ENCODE measurements at places on chromosomes 3 and 15. TPM values are rescaled to one million over a fixed set of nuclear protein-coding genes. Genes with fewer than 3 reads are reported as not detected.

Gene TMEM266
- total RNA-seq: not detected

Gene ADPRH
- total RNA-seq: 1.5 TPM

Gene C3orf85
- total RNA-seq: not detected

Gene NPAP1
- not detected for total RNA-seq

Gene OGG1
- 26.8 TPM for total RNA-seq

Gene SST
- not detected for total RNA-seq

Gene MB21D2
- total RNA-seq: 9.2 TPM

Gene GUCA1C
- total RNA-seq: not detected

Gene SNTN
- total RNA-seq: not detected

Gene GNAI2
- total RNA-seq: 228 TPM

Gene XCR1
- not detected for total RNA-seq

Gene SLC22A13
- not detected for total RNA-seq

Gene RARRES1
- not detected for total RNA-seq

Gene PTH1R
- not detected for total RNA-seq

Gene MORC1
- not detected for total RNA-seq

Gene TTC21A
- 0.55 TPM for total RNA-seq

Gene PDZRN3
- total RNA-seq: 4.2 TPM
